Central memory CD8-positive, alpha-beta T cell (primary cell): ENCODE measurements at places on chromosomes 7 and 10.

DNA sequence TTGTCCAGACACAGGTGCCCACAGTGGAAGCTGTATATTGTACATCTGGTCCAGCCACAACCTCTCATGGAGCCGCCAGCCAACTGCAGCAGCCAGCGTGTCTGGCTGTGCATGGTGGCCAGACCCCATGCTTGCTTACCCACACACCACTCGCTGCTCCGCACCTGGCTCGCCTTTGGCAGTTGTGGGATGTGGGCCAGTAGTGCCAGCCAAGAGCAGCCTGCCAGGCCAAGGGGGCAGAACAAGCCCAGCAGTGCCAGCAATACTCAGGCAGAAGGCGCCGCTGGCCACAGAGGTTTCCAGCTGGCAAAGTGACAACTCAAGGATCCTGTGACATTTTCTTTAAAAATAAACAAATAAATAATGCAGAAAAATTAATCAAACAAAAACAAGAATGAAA, 11.7 kb upstream of the TMEM243 start:
- no peak for DNase-seq

GRCh38 chr10:80538481-80539185, 931 bp downstream of the SH2D4B start:
- no peak for DNase-seq

DNA sequence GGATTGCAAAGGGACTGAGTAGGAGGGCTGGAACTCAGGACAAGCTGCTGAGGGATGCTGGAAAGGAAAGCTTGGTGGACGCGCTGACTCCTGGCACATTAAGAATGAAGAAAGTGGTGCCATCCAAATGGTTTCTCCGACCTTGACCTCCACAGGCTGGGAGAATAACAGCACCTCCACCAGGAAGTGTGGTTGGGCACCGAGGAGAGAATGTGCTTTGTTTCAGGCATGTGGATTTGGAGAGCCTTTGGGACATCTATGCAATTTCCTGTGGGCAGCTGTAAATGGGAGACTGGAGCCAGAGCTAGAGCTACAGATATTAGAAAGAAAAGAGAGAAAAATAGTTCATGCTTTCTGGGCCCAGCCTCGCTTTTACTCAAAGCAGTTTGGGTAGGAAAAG, 29.8 kb upstream of the HABP2 start:
- DNase-seq: no peak

DNA sequence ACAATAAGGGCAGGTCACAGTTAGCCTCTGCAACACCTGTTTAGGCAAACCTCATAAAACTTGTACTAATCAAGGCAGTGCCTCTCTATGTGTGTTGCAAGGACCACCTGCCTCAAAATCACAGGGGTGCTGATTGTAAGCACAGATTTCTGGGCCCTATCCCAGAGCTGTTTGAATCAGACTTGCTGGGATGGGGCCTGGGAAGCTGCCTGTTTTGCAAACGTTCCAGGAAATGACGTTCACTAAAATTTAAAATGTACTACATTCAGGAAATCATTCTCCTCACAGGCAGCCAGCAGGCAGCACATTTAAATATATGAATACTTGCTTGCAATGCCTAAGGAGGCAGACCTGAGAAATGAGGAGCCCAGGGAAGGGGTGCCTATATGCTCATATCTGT, 4.3 kb upstream of the GRM8 start:
- no peak for DNase-seq

GRCh38 chr7:3204526-3204925, 96.5 kb upstream of the SDK1 start:
- no peak for DNase-seq

GRCh38 chr10:513393-513792, 176.1 kb downstream of the DIP2C start:
- DNase-seq: no peak

GRCh38 chr10:15744217-15744865, 24.6 kb upstream of the ITGA8 start:
- DNase-seq: no peak

DNA sequence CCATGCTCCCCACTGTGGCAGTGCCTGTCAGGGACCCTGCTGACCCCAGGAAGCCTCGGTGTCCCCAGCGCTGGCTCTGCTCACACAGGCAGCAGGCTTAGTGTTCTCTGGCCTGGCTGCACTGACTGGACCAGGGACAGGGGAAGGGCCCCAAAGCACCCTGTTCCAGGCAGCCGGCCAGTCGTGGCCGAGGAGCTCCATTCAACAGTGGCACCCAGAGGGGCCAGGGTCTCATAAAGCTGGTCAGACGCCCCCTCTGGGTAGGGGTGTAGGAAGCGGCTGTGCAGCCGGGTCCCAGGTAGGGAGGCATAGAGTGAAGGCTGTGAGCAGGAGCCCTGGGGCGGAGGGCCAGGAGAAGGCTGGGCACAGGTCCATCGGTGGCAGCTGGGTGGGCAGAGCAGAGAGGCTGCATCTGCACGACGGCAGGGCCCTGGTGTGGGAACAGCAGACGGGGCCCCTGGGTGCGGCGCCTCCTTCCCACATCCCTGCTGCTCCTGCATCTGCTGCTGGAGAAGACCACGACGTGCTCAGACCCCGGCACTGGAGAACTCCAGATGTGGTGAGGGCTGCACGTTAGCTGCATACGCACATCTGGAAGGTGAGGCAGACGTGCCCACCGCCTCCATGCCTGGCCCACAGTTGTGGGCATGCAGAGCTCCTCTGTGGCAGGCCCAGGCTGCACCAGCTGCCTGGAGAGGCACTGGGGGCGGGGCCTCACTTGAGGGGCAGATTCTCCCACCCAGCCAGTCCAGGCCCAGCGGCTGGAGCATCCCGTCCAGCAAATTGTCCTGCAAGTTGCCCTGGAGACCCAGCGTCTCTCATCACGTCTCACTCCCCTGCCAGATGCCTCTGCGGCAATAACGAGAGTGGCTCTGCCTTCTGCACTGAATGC, 25.1 kb downstream of the MNX1 start:
- no peak for DNase-seq

DNA sequence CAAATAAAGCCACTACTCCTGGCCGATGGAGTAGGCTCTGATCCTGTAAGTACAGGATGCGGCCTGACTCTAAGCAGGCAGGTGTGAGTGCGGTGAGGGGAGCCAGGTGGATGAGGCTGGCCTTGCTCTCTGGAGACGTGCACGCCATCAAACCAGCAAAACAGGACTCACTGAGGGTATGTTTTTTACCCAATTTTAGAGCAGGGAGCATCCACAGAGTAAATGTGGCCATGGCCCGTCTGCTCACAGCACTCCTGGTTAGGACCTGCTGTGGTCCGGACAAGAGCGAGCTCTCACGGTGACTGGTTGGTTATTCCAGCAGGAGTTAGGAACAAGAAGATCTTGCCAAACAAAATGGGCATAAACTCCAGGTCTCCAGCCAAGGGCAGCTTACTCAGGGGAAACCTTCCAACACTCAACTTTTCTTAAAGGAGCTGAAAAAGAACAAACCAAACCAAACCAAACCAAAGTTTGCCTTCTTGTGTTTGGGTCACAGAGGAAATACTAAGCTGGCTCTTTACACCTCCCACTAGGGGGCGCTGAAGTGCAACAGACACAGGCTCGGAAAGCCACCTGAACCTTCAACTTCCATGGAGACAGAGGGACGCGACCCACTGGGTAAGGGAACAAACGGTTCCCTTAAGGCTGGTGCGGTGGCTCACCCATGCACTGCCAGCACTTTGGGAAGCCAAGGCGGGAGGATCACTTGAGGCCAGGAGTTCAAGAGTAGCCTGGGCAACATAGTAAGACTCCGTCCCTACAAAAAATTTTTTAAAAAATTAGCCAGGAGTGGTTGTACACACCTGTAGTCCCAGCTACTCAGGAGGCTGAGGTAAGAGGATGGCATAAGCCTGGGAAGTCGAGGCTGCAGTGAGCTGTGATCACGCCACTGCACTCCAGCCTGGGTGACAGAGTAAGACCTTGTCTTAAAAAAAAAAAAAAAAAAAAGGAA, 122.4 kb downstream of the CLEC2L start:
- peak; percentile 56 for DNase-seq

- no peak for DNase-seq
Measured at GRCh38 chr10:124388476-124388822, 30.3 kb downstream of the OAT start.

DNA sequence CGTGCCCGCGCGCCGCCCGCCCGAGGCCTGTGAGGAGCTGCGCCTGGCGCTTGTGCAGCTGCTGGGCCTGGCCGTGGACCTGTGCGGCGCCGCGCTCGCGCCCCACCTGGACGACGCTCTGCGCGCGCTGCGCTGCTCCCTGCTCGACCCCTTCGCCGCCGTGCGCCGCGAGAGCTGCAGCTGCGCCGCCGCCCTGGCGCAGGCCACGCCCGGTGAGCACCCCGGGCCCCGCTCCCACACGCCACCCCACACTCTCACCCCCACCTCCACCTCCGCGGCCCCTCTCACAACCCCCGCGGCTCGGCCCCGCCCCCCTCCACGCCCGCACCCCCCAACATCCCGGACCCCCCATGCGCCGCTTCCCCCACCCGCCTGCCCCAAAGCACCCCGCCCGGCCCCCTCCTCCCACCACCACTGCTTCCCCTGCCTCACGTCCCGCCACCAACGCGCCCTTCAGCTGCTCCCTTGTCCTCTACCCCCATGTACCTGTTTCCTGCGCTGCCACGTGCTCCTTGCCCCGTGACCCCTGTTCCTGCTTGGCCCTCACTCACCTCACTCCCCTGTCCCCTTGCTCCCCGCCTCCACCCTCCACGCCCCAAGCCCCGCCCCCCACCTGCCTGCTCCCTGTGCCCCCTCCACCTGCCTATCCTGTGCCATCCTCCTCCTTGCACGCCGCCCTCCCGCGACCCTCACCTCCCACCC, at the start of gene PRKAR1B:
Gene PRKAR1B (minus strand): TSS at position 178 of the 702 bp plus-strand sequence. CDS start 15,776 bp downstream, outside the sequence.
- no peak for DNase-seq

DNA sequence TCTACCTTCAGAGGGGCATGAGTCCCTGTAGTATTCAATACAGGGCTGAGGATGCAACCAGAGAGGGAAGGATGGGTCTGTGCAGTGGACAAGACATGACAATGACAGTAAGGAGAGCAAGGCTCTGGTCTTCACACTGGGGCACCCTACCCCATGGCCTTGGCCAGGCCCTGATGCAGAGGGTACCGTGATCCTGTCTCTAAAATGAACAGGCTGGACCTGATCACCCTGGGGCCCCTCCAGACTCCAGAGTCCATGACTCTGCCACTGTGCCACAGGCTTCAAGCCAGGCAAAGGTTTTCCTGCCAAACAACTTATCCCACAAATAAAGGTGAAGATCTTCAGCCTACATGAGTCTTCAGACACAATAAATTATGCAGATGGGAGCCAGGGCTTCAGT, 4.9 kb downstream of the MAT1A start:
- no peak for DNase-seq

DNA sequence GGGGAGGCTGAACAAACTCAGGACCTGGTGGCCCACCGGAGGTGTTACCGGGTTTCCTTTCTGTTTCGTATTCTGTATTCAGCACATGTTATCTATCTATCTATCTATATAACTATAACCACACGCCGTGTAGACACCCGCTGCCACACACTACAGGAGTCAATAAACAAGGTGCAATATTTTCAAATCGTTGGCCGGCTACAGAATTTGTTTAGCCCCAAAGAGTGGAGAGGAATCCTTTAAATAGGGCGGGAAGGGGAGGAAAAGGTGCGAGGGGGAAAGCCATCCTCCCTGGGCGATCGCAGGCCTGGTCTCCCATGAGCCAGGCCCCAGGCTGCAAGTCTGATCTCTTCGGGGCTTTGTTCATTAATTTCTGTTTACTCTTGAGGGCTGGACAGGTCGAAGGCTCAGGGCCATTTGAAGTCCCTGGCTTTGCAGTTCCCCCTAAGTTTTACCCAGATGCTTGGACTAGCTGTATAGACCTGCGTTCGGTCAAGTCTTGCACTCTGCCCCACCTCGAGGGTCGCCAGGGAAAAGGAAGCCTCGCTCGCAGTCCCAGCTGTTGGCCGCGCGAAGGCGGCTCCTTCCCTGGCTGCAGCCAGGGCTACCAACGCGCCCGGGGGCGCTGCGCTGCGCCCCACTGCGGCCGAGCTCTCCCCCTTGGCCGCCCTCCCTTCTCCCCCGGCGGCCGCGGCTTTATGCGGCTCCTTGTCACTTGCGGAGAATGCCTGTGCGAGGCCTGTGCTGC, 3.8 kb downstream of the NKX2-3 start:
- no peak for DNase-seq

DNA sequence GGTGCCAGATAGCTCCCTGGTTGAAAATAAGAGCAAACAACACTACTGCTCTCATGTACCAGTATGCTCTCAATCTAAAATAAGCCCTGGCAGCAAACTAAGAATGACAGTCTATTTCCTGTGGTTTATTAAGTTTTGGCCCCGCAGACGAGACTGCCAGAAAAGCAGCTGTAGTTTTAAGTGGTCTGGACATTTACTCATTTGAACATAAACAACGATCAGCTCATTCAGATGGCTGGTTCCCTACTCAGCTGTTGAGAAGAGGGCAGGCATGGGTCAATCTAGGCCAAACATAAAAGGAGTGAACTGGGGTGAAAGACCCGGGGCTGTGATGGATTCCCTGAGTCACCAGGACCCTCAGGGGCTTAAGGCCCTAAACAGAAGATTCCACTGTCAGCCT, 4.5 kb downstream of the TRIL start:
- no peak for DNase-seq

DNA sequence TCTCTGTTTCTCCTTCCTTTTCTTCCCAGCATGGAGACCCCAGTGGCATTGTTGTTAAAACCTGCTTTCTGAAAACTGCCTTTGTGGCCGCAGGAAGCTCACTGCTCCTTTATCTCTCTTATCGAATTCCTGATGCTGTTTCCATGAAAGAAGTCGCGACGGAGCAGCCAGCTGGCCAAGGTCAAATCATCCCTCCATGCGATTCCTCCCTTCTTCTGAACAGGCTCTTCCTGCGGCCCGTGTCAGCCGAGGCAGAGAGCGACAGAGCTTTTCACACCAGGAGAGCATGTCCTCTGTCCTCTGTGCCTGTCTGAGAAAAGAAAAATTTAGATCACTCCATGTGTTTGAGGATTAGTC, 242.1 kb upstream of the PITRM1 start:
- DNase-seq: no peak

GRCh38 chr7:152048051-152048450, 22.6 kb downstream of the GALNT11 start:
- no peak for DNase-seq

DNA sequence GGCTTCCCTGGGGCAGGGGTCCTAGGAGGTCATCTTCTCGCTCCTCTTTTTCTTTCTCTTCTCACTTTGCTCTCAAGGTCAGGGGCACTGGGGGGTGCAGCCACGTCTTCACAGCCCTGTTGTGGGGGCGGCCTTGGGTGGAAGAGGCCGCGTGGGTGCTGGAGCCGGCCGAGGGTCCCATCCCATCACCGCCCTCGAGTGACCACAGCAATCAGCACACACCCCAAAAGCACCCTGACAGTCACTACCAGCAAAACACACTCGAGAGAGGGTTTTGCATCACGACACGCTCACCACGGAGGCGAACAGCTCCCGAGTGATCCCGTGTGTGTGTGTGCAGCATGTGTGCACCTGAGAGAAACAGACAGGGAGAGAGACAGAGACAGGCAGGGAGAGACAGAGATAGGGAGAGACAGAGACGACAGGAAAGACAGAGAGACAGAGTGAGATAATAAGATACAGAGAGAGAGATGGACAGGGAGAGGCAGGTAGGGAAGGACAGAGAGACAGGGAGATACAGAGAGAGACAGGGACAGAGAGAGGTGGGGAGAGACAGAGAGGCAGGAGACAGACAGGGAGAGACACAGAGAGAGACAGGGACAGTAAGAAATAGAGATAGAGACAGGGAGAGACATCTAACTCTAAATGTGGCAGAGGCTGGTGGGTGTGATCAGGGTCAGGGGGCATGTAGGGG, 100.9 kb downstream of the WDR37 start:
- no peak for DNase-seq
